Inflammatory macrophage (primary cell): ENCODE measurements at places on chromosomes 7 and 10.

DNA sequence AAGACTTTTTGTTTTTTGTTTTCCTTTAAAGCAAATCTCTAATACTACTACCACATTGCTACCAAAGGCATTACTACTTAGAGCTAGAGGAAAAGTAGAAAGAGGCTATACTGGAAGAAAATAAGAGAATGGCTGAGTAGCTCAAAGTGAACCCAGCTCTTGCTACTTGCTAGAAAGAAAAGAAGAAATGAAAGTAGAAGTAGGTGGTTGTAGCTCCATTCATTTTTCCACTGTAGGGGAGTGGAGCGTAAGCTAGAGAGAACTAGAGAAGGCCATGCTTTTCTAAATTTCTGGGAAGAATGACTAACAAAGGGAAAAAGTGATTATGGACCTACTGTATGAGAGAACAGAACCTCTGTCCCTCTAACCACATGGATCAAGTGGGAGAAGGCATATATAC lies 184.4 kb downstream of the PON1 start:
- no peak for DNase-seq

DNA sequence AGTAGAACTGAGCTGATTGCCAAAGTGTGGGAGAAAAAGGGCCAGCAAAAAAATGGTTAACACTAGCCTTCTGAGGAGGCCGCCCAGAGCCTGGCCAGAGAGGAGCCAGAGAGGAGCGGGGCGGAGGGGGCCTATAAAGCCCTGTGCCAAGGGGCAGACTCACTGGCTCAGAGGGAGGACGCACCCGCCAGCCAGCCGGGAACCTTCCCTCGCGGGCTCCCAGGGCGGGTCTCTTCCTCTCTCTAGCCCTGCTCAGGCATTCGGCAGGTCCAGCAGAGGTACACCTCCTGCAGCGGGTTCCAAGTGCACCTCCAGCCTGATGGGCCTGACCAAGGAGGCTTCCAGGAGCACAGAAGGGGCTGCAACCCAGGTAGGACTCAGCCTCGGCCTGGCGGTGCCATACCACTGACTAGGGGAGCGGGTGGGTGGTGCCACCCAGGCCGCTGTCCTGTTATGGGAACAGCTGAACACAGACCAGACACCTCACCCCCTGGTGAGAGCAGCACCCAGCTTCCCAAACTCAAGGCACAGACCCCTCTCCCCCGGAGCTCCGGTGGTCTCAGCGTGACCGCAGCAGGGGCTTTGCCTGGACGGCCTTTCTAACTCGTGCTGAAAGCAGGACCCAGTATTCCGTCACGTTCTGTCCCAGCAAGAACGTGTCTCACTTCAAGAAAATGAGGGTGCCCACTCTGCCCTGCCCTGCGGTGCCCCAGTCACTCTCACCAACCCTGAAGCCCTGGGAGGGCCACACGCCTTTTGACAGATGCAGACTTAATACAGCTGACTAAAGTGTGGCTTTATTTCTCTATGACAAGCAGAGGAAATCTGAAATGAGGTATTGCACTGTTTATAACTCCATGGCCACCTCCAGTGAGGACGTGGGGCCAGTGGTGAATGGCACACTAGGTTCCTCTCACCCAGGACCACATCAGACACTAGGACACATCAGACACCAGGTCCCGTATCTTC lies at the start of gene GPER1:
TSS of gene GPER1 (plus strand) at position 162 of the 969 bp plus-strand sequence. CDS start 3,616 bp downstream, outside the sequence.
- DNase-seq: peak; percentile 9

DNA sequence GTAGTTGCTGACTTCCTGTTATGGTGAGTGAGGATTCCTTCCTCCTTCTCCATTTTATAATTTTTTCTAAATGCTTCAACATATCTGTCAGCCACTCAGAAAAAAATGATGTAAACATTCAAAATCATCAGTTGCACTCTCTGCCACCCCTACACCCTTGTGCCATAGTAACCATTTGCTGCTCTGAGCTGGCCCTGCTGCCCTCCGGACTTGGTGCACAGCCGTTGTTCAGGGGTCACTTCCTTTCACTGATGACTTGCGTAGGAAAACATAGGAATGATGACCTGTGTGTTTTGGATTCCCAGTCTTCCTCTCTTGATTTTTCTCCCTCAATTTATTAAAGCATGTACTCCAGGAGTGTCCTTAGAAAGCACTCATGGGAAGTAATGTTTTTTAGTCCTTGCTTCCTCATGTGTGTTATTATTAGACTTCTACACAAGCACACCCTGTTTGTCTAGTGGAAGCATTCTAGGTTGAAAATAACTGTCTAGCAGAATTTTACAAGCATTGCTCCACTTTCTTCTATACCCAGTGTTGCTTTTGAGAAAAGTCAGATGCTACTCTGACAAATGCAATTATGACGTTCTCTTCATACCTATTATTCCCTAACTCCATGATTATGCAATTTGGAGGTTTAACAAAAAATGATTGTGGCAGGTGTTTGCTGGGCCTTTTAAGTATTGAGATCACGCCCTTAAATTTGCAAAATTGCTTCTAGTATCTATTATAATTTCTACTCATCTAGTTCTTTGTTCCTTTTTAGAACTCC lies 62.6 kb upstream of the MTPN start:
- DNase-seq: no peak

- DNase-seq: peak; percentile 98
Observed at GRCh38 chr7:95608359-95609173, 12.2 kb upstream of the PDK4 start.

- no peak for DNase-seq
Observed at GRCh38 chr7:14351167-14351566, 361.7 kb upstream of the ETV1 start.

- DNase-seq: no peak
Observed at GRCh38 chr7:101237206-101238067, at the start of gene CLDN15. CLDN15 (minus strand) TSS chr7:101237802; CDS start chr7:101237581, 221 bp downstream.
